T-helper 2 cell (primary cell): ENCODE measurements at places on chromosomes 3 and 15.

DNA sequence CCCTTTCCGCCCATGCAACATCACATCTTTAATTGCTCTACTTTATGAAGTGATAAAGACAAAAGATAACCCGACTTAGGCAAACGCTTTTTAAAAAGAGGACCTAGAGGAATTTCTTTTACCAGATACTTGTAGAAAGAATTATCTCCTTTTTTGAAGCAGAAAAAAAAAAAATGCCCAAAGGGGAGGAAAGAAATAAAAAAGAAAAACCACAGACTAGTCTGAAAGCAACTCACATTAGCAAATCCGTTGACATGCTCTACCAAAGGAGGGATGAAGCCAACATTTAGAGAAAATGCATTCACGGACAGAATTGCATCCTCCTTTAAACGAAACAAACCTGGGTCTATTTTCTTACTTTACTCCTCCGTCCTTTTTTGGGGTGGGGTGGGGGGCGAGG, 213.6 kb downstream of the MEIS2 start:
- no peak for DNase-seq

GRCh38 chr3:122563717-122564025, 429 bp downstream of the PARP9 start:
- DNase-seq = no peak

DNA sequence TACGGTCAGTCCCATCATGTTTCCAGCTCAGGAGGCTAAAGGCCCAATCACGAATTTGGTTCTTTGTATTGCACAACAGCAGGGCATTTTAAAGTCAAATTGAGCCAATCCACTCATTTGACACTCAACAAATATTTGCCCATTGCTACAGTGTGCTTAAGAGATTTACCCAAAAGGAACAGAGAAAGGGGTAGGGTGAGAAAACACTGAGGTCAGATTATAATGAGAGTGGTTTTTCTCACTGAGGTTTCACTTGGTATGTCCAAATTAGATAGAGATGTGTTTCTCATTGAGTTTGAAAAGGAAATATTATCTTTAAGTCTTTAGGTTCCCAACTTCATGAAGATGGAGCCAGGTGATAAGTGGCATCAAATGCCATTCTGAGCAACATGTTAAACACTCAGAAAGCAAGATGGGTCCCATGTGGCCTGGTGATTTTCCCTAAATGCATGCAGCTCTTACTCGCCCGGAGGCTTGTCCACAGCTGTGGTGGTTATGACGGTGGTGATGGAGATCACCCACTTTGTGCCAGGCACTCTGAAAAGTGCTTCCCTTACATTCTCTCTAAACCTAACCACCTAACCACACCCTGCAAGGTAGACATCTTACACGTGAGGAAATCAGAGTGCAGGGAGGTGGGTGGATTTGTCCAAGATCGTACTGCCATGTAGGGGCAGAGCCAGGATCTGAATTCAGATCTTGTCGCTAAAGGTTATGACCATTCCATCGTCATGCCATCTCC, 31.2 kb upstream of the USP3 start:
- no peak for DNase-seq

- DNase-seq = no peak
These were observed 347 bp downstream of the HACL1 start for GRCh38 chr3:15601046-15601398.

GRCh38 chr3:12278566-12278965, 10.3 kb upstream of the PPARG start:
- no peak for DNase-seq

GRCh38 chr15:62075595-62076277, 9.0 kb downstream of the C2CD4A start:
- no peak for DNase-seq

DNA sequence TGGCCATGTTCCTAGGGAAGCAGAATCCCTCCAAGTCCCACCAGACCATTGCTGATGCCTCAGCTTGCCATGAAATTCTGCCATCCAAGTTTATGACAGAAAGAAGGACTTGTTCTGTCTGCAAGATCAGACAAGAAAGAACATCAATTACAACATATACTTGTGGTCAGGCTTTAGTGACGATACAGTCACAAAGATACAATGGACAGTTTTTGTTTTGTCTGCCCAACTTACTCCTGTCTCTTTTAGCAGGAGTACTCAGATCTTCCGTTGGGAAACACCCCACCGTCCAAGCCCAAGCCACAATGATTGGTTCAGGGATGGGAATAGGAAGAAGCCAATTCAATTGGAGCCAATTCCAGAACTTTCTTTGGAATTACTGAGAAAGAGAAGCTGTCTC, 15.7 kb downstream of the KLHL6 start:
- no peak for DNase-seq

DNA sequence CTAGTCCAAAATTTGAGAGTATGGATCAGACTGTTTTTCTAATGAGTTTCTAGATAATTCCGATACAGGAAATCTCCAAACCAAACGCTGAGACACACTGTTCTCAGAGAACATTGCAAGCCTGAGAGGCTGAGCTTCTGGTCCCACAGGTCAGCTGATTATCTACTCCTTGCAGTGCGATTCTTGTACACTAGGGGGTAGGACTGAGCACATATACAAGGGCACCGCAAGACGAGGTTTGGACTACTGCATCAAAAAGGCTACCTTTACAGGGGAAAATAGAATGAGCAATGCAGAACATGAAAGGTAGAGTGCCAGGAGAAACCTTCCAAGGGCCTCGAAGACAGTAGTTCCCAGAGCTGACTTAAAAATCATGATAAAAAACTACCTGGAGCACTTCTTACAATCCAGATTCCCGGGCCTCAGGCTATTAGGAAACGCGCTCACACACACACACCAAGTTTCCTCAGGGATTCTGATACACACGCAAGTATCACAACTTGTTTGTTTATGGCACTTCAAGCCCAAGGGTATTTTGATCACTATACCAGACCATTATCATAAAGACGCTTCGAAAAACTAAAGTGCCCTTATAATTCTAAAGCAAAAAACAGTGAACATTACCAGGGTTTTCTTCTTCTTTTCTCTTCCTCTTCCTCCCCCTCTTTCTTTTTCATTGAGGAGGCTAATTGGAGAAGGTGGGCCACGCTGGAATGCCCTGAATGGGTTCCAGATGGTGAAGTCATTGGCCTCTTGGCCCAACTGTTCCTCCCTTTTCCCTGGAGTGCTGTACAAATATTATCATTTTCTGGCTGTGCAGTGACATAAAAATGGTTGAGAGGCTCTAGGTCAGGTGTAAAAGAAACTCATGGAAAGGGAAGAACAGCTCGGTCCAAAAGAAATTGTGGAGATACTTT, 61.8 kb downstream of the SLC12A8 start:
- DNase-seq = peak; percentile 74

DNA sequence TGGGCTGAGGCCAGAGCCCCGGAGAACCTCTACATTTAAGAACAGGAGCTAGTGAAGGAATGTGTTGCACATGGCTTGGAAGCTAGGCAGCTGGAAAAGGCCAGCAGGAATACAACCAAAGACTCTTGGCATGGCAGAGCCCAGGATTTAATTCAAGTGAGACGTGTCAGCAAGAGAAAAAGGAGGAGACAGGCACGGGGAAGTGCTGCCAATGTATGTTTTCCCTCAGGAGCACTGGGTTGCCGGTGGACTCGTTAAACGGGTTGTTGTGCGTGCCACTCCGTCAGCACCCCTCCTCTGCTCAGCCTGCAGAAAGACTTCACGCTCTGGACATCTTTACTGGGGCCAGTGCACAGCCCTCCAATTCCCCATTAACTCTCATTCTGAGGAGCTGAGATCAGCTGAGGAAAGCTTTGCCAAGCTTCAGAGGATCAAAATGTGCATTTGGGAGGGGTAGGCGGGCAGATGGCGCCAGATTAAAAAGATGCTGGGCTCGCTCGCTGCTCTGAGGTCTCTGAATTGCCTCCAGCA, 103.7 kb downstream of the PDZRN3 start:
- no peak for DNase-seq
